ENCODE measurements at places on chromosomes 4 and X.

GRCh38 chrX:65932173-65933084 is 107.5 kb downstream of the VSIG4 start:
- DNase-seq: no peak

GRCh38 chr4:143363332-143363731 is 26.7 kb downstream of the GAB1 start:
- no peak for DNase-seq

- DNase-seq: no peak
These were observed 65.2 kb upstream of the SLC7A11 start for GRCh38 chr4:138307319-138307718.

- no peak for DNase-seq
These were observed 164.1 kb upstream of the STS start for GRCh38 chrX:6983207-6983955.

DNA sequence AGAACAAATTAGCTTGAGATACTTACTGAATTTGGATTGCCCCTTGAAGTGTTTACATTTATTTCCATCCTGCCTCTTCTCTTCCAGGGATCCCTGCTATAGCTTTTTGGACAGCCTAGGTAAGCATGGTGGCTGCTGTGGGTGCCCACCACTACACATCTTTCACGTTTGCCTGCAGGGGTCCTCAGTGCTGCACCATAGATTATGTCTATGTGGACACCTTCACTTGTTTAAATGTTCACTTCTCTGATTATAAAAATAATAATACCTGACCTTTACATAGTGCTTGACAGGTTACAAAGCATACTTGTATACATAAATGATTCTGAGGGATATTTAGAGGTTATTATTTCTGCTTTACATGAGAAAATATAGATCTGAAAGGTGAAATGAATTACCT is 67.9 kb upstream of the SLC4A4 start:
- DNase-seq: peak; percentile 63

DNA sequence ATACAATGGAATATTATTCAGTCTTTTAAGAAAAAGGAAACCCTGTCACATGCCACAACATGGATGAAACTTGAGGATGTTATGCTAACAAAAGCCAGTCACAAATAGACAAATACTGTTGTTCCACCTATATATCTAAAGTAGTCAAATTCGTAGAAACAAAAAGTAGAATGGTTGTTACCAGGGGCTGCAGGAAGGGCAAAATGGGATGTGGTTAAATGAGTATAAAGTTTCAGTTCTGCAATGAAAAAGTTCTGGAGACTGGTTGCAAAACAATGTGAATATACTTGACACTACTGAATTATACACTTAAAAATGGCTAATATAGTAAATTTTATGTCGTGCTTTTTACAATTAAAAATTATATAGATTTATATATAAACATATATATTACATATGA is 12.2 kb downstream of the SPOCK3 start:
- no peak for DNase-seq

GRCh38 chrX:129123795-129124194 is 399.5 kb downstream of the SMARCA1 start:
- DNase-seq: no peak

DNA sequence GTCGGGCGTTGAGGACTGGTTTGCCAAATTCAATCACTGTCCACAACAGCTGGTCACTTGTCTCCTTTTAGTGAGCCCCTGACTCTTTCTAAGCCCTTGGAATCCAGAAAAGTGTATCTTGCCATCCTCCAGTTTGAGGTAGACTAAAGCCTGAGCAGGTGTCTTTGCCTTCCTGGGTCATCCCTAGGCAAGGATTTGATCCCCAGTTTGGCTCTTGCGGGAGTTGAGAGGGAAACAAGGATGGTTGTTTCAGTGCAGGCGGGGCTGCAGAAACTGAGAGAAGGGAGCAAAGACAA is 2.2 kb upstream of the FGF5 start:
- no peak for DNase-seq

GRCh38 chrX:15973946-15974345 is 119.3 kb upstream of the AP1S2 start:
- DNase-seq: no peak

DNA sequence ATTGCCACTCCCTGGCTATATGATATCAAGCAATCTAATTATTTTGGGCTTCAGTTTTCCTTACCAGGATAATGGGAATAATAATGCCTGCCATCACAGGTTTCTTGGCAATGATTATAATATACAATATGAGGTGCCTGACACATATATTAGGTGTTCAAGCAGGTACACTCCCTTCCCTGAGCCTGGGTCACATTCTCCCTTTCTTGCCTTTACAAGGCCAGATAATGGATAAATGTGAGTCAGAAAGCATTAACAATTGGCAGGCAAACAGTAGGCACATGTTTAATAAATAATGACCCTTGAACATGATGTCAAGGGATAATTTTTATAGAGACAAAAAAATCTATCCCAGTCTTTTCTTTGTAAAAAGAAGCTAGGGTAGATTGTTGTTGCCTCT is 17.2 kb downstream of the NDP start:
- DNase-seq: no peak

DNA sequence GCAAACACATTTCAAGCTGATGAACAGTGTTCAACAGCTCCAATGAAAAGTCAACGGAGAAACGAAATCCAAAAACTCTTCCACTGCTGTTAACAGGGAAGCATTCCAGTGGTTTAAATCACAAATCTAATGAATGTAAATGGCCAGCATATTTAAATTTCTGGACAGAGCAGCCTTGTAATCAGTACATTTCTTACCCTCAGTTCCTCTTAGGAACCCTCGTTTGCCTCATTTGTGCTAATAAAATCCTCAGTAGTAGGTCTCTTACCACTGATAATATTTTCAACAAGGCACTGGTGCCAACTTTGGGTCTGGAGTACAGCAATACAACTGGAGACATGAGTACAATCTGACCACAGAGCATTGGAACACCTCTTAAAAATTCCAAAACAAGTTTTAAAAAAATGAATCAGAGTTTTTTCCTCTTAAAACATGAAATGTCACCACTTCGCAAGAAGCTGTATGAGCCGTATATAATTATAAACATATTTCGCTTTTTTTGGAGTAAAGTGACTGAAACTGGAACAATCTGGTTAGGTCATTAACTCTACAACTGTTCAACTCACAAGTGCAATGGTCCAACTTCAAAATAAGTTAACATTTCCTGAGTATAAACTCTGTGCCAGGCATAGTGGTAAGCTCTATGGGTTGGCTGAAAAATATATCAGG is 211.2 kb downstream of the CPEB2 start:
- no peak for DNase-seq

DNA sequence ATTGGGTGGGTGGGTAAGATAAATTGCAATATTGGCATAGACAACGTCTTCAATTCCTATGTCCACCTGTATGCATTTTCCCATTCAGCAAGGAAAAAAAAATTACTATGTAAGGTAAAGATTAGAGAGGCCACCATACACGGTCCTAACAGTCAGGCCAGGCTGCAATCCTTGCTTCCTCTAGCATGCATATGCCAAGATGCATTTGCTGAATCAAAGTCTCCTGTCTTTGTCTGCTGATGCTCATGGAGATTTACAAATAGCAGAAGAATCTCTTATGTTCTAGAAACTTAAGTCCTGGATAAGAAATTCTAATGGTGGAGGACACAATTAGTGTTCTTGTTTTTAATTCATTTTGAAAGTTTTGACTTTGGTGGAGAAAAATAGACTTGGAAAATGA is 206.8 kb downstream of the PDGFC start:
- no peak for DNase-seq

DNA sequence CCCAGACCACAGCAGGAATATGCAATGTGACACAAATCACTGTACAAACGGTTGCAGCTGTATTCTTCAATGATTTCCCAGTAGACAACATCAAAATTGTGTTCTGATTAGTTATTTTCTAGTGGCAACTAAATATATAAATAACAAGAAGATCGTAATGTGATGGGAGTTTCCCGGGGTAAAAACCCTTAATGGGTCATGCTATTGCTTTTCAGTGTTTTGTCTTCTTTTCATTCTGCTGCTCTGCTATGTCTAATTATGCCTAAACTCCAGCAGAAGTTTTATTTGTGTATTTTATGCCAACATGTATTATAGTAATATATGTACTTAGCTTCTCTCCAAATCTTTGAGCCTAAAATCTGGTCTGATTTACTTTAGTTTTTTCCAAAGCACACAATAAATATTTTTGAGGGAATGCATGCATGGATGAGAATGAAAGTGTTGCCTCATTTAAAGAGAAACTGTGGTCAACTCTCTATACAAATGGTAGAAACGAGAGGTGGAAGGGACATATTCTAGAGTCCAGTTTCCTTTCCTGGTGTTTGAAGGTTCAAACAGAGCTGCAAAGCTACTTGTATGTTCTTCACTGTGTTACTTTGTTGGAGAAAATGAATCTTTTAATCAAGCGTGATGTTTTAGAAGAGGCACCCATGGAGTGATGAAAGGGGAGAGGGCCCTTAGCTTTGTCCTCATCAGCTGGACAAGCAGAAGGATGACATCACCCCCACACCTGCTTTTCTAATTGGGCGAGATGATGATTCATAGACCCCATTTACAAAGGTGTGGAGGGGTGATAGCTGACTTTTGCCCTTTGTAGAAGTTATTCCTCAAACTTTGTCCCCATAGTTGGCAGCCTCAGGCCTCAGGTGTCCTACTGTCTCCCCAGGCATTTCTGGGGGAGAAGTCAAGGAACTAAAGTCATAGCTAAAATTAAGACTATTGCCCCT is 129.7 kb downstream of the FRAS1 start:
- DNase-seq: no peak

DNA sequence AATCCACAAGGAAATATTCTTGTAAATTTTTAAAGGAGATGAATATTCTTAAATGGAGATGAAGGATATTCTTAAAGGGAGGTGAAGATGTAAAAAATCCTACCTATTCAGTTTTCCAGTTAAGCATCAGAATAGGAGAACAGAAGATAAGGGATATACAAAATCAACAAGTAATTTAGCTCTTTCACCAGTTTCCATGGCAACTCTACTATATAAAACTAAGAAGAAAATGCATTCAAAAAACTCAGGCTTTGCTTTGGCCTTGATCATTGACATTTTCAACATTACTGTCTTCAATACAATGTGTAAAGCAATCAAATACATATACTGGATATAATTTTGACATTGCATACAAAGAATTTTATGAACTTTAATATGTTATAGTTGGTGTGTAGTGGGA is 622.7 kb upstream of the GRID2 start:
- no peak for DNase-seq

DNA sequence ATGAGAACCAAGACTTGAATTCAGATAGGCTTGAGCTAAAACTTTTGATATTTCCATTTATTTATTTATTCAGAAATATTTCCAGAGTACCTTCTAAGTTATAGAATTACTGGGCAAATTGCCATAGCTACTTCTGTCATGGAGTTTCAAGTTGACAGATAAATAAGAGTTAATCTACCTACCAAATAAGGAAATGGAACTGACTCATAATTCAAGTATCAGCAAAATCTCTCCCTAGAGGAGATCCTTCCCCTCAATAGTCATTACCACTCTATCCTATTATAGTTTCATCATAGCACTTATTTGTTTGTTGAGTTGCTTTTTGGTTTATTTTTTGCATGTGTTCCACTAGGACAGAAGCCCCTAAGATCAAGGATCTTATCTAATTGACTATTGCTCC is 48.8 kb upstream of the CCSER1 start:
- no peak for DNase-seq

DNA sequence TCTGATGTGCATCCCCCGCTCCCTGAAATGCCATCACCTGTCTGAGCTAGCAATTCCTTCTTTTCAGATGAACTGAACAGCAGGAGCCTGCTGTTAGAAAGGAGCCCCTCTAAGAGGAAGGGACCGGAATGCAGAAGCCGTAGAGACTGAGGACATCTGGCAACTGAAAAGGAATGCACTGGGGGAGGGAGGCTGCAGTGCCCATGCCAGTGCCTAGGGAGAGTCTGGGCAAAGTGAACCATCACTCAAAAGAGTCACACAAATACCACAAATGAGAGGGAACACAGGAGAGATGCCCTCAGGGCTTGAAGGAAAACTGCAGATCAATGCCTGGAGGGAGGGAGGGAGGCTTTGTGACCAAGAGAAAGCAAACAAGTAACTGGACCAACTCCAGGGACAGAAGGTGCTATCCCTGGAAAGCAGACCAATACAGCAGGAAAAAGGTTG is 93.9 kb upstream of the CBR4 start:
- peak; percentile 29 for DNase-seq

DNA sequence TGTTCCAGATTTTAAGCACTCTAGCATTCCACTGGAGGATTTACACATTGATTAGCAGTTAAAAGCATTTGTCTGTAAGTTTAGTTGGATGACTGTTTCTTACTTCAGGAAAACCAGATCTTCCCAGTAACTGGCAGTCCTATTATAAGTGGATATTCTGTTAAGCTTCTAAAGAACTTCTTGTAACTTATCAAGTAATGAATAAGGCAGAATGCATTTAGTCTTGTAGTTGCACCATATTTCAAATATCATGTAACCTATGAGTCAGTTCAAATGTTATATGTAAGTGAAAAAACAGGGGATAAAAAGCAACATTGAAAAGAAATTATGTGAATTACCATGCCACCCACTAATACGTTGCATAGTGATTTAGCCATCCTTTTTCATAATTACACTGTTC is 30.2 kb upstream of the TENM3 start:
- no peak for DNase-seq

- no peak for DNase-seq
These were observed 1.0 kb downstream of the PGRMC2 start for GRCh38 chr4:128286474-128287058.

DNA sequence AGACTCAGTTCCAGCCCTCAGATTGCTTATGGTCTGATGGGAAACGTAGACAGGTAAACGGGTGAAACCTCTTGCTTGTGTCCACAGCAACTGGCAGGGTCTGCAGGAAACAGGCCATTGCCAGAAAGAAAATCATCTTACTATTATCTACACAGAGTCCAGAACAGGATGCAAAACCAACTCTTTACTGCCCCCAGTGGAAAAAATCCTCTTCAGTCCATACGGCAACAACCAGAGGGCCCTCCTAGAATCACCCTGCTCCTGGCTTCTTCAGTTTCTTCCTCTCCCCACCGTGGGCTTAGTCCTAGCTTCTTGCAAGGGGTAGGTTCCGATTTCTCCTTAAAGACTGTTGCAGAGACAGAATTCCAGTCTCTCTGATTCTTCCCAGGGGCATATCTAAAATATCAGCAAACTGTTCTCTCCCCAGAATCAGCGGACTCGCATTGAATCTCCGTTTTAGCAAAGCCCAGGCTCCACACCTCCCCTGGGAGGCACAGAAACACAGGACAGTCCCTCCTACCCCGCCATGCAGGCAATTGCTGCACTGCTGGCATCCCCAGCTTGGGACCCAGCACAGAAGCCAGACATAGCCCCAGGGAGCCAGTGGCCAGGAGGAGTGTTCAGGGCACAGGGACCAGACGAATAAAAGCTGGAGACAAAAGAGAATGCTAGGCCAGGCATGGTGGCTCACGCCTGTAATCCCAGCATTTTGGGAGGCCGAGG is 41.0 kb upstream of the SH3RF1 start:
- DNase-seq: peak; percentile 44

DNA sequence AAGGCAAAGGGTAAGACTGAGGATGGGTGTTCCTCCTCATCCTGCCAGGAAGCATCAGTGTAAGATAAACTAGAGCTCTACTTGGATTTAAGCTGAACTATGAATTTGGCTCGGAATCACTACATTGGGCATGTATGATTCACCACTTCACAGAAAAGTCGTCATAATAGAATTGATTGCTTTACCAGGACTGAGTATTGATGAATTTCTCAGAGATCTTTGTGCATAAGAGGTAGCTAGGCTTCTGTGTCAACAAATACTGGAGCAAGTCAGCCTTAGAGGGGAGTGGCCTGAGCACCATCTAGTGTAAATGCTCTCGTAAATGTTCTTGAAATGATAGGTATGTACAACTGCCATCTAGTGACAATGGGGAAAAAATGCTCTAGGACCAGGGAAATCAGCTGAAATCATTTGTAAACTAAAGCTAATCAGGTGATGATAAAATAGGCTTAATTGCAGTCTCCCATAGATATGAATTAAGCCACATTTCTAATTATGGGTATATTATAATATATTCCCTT is 309.5 kb upstream of the FMR1 start:
- no peak for DNase-seq

Data from glutamatergic neuron (in vitro differentiated cells).